ENCODE measurements at places on chromosomes 7 and 10.

DNA sequence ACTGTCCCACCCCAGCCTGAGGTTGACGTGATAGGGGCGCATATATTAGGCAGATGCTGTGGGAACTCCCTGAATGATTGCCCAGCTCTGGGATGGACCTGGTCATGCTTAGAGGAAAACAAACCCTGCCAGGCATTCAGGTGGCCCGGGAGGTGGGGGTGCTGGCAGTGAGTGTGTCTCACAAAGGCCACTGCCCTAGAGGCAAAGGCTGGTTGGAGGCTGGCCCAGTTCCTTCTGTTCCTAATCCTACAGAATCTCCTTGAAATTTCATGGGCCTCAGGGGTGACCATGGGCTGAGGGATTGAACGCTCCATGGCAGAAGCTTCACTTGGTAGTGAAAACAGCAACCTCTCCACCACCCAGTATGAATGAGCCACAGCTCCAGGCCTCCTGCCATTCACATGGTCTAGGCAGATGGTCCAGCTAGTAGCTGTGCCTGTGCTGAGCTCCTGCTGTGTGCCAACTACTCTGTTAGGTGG is 25.6 kb downstream of the ADRA2A start:
- no peak for DNase-seq

- no peak for DNase-seq
Observed at GRCh38 chr10:72690071-72690755, 1.7 kb upstream of the MCU start.

- no peak for DNase-seq
Observed at GRCh38 chr10:72226418-72227027, 10.4 kb upstream of the ASCC1 start.

DNA sequence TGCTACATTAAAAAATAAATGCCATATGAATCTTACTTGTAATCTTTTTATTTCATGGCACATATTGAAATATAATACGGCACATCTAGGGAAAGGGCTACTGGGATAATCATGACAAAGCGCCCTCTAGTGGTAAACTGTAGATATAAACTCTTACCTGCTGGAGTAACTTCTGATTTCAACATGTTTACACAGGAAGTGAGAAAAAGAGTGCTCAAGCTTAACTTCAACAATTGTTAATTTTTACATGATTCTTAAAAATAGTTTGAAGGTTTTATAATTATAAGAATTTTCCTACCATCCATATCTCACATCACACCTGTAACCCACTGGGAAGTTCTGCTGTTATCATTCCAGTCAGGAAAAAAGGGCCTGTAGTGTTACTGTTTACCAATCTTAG is 2.0 kb upstream of the HEPACAM2 start:
- no peak for DNase-seq

- DNase-seq: no peak
Observed at GRCh38 chr10:69866688-69867461, 65.2 kb downstream of the COL13A1 start.

GRCh38 chr7:169276-170172 is 22.8 kb upstream of the FAM20C start:
- no peak for DNase-seq

- no peak for DNase-seq
Observed at GRCh38 chr7:30904561-30904960, 7.1 kb upstream of the AQP1 start.

- DNase-seq: no peak
Observed at GRCh38 chr10:77582710-77583115, 54.9 kb downstream of the KCNMA1 start.
